ENCODE measurements at places on chromosomes 12 and 14.

DNA sequence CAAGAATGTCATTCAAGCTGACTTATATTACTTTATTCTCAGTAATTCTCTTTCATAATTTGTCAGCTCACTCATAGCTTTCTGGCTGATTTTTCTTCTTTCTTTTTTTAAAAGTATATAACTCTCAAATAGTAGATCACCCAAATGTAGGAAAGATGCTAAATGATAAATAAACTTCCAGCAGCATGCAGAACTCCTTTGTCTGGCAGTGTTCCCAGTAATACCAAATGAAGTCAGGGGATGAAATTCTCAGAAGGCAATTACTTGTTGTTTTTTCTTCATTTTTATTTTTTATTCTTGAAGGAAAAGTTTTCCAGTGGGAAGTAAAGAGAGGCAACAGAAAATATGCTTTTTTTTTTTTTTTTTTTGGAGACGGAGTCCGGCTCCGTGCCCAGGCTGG, 133.3 kb upstream of the SLCO1C1 start:
- no peak for DNase-seq

- DNase-seq, result no peak
Measured at GRCh38 chr12:120167529-120168095, 26.9 kb downstream of the GCN1 start.

- no peak for DNase-seq
Measured at GRCh38 chr12:59067083-59067482, 146.8 kb upstream of the LRIG3 start.

GRCh38 chr14:41960281-41960680, 353.6 kb downstream of the LRFN5 start:
- no peak for DNase-seq

- no peak for DNase-seq
Measured at GRCh38 chr12:133081159-133081780, 547 bp downstream of the ZNF140 start.

DNA sequence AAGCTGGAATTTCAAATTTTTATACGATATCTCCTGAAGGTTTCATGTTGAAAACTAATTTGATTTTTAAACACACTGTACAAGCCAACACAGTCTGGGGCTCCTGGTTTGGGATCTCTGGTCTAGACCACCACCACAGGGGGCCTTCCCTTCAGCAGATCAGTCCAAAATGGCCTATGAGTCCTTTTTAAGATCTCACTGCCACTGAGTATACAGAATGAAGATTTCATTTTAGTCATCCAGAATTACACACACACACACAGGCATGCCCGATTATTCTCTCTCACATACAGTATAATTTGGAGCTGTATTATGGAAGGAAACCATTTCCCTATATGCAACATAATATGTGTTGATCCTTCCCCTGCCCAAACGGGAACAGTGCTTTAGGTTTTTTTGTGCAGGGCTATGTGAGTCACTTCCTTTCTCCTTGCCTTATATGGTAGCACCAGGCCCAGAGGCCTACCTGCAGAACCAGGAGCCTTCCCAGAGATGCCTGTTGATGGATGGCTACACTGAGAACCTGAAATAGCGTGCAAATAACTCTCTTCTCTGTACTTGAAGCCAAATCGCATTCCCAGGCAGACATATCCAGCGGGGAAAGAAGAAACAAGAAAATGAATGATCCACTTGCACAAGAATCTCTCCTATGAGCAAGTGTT, 28.1 kb upstream of the WNK1 start:
- DNase-seq, result no peak

GRCh38 chr14:21059842-21060613, 2.4 kb downstream of the RNASE8 start:
- no peak for DNase-seq

GRCh38 chr14:87526731-87527130, 466.3 kb downstream of the GALC start:
- DNase-seq, result no peak

DNA sequence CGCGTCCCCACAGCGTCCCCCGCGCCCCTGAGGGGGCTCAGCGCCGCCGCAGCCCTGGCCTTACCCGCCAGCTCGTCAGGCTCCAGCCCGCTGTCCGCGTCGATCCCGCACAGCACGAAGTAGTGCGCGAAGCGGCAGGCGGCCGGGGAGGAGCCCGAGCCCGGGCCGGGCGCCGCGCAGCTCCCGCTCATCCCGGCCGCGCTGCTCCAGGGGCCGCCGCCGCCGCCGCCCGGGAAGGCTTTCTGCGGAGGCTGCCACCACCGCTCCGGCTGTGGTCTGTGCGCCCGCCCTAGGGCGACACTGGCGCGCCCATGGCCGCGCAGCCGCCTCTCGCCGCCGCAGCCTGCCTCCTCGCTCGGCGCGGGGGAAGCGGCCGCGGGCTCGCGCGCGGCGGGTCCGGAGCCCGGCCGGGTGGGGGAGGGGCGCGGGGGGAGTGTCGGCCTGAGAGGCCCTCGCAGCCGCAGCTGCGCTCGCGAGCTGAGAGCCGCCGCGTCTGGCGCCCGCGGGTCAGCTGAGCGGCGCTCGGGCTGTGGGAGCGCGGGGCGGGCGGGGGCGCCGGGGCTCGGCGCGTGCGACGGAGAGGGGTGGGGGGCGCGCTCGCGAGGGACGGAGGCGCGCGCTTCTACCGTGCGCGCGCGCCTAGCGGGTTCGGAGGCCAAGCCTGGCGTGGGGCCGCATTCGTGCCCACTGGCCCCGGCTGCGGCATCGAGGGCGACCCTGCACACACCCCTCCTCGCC, at the start of gene DENND5B:
TSS of gene DENND5B (minus strand) at position 495 of the 738 bp plus-strand sequence. CDS start at position 191, 304 bp downstream.
- DNase-seq, result no peak

DNA sequence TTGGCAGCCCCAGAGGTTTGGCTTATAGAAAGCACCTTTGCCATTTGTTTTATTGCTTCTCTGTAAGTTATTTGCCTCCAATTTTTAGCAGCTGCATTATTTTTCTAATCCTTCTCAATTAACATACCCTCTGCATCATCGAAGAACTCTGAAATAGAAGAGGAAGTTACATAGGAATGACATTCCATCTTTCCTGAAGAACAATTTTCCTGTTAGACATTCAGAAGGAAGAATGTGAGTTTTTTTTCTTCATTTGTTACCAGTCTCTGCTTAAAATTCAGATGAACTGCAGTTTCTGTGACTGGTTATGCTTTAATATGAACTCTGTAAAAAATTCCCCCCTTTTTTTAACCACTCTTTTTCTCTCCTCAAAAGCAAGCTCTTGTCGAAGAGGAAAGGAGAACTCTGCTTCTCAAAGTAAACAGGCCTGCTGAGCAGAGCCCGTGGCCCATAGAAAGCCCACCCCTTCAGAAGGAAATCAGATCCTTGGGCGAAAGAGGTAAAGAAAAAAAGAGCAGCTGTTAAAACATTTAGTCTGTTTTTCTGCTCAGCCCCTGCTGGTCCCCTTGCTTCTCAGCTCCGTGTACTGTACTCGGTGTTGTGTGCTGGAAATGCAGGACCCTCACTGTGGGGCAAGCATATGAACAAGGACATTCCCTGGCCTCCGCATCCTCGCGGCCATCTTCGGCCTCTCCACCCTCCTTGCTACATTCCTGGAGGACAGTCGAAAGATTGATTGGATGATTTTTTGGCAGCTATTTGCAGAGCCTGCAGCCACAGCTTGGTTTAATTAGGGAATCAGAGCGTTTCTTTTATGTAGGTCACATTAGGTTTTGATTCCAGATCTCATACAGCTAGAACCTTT, 164.4 kb upstream of the LRIG3 start:
- DNase-seq, result peak; percentile 45

- DNase-seq, result no peak
Measured at GRCh38 chr14:96055065-96055752, 16.0 kb downstream of the C14orf132 start.

- no peak for DNase-seq
Measured at GRCh38 chr12:109641422-109641821, 67.8 kb downstream of the MVK start.

- DNase-seq, result no peak
Measured at GRCh38 chr12:43893670-43894069, 57.8 kb downstream of the TMEM117 start.

DNA sequence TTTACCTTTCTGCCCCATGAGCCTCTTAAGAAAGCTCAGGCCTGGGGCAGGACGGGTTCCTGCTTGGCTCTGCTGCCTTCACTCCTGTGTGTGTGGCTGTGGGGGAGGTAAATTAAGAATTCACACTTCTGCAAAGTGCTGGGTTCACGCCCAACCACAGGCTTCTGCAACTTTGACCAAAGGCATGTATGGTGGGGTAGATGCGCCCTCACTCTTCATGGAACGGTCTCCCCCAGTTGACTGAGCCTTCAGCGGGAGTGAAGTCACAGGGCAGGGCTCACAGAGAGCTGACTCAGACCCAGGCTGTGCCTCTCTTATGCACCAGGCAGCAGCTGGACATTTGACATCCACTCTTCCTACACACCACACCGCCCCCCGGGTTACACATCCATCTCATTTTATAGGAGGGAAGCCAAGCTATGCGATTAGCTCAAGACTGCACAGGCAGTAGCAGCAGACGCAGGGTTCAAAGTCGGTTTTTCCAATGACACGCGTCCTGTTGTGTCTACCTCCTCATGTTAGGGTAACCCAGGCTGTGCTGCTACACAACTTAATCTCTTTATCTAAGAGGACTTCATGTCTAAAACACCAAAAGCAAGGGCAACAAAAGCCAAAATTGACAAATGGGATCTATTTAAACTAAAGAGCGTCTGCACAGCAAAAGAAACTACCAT, 15.4 kb upstream of the BCL11B start:
- no peak for DNase-seq

Data from left renal pelvis (tissue), 4 donors.